ENCODE measurements at places on chromosomes 4 and X.
A peak's percentile ranks its signal among the peaks of the same experiment; 100 is the strongest.

DNA sequence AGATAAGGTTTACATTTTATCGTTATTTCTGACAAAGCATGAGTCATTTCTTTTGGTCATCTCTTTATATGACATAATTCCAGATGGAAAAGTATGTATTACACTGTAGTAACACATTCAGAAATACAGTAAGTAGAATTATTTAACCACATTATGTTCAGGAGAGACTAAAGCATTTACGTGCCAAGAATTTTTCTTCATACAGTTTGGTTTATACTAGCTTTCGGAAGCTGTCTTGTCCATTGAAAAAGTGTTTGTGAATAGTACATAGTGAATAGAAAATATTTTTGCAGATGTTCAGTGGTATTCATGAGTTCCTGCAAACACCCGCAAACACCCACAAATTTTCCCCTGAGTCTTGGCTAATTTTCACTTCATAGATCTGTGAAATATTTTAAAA is 1033.0 kb upstream of the INTU start:
- no peak for DNase-seq

DNA sequence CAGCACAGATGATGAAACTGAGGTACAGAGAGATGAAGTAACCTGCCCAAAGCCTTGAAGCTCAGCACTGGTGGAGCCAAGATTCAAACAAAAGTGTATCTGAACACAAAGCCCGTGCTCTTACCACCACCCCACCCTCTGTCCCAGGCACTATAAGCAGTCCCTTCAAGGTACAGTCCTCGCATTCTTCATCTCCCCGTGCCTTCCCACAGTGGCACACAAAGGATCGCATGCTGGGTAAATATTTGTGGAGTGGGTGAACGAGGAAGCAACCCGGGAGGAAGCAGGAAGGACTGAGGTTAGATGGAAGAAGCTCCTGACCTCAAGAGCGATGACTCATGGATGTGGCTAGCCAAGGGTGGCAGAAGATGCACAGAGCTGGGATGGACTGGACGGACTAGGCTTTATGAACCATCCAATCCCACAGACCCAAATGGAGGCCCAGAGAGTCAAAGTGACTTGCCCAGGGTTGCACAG is 18.4 kb downstream of the IQSEC2 start:
- DNase-seq, result no peak

- no peak for DNase-seq
Measured at GRCh38 chr4:89617317-89617716, 219.6 kb downstream of the SNCA start.

DNA sequence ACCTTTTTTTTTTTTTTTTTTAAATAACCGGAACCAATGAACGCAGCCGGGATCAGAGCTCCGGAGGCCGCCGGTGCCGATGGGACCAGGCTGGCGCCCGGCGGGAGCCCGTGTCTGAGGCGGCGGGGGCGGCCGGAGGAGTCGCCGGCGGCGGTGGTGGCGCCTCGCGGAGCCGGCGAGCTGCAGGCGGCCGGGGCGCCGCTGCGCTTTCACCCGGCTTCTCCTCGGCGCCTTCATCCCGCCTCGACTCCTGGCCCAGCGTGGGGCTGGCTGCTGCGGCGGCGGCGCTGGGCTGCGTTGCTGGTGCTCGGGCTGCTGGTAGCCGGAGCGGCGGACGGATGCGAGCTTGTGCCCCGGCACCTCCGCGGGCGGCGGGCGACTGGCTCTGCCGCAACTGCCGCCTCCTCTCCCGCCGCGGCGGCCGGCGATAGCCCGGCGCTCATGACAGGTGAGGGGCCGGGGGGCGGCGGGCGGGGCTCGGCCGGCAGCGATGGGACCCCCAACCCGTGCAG is 337 bp downstream of the STIM2 start:
- DNase-seq, result peak; percentile 67

- DNase-seq, result no peak
Measured at GRCh38 chr4:56200275-56200674, 187.0 kb downstream of the AASDH start.

- DNase-seq, result no peak
Measured at GRCh38 chr4:158170691-158171561, 1.9 kb downstream of the GASK1B start.

DNA sequence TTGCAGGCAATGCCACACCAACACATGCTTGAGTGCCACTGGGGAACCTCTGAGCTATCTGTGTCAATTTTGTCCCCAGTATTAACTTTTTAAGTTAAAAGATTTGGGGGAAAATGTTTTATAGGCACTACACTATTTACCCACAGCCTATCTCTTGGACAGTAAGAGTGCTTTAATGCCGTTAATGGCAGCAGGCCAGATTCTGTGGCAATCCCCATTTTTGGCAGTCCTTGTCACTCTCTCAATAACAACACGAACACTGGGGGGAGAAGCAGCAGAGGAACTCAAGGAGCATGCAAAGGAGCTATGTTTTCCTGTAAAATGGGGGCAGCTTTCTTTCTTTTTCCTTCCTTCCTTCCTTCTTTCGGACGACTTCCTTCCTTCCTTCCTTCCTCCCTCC is 168.6 kb downstream of the NSUN7 start:
- no peak for DNase-seq

DNA sequence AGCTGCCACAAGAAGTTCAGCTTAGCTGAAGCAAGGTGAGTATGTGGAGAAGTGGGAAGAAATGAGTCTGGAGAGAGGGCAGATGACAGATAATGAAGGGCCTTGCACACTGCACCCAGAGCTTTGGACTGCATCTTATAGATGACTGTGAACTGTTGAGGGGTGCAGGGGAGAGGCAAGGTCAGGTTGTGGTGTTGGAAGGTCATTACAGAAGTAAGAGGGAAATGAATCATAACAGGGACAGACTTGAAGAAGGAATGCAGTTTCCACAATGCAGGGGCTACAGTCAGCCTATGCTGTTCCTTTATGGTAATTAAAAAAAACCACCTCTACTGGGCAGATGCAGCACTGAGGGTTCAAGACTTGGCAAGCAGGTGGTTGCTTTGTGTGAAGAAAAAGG is 4.8 kb upstream of the IGFBP7 start:
- no peak for DNase-seq

DNA sequence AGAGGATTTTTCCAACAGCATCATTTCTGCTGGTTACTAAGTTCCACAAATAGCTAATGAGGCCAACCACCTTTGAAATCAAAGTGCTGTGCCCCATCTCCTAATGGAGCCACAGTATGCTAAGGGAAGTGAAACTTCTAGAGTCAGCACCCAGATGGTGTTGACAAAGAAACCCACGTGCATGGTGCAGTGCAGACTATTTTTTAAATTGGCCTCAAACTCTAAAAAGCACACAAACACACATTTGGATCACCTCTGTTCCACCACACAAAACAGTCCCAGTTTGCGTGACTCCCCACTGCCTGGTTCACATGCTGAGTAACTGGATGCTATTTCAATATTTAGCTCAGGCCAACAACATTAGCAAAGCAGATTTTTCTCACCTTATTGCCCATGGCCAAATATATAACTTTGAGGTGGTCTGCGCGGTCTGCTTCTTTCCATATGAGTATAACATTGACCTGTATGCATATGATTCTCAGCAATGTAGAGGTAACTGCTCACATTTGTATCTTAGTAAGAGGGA is 69.9 kb downstream of the AMELX start:
- no peak for DNase-seq

DNA sequence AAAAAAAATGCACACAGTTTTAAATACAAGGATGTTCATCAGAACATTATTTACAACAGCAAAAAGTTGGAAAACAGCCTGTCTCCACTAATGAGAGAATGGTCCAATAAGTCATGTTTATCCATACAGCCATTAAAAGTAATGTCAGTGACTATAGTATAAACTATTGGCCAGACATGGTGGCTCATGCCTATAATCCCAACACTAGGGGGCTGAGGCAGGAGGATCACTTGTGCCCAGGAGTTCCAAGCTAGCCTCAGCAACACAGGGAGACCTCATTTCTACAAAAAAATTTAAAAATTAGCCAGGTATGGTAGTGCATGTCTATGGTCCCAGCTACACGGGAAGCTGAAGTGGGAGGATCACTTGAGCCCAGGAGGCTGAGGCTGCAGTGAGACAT is 48.1 kb upstream of the IL13RA1 start:
- no peak for DNase-seq

- DNase-seq, result no peak
Measured at GRCh38 chr4:169153481-169154087, 117.2 kb downstream of the SH3RF1 start.

- no peak for DNase-seq
Measured at GRCh38 chr4:125042041-125042440, 272.7 kb upstream of the FAT4 start.

GRCh38 chr4:40246938-40247337 is 50.1 kb downstream of the RHOH start:
- DNase-seq, result no peak

DNA sequence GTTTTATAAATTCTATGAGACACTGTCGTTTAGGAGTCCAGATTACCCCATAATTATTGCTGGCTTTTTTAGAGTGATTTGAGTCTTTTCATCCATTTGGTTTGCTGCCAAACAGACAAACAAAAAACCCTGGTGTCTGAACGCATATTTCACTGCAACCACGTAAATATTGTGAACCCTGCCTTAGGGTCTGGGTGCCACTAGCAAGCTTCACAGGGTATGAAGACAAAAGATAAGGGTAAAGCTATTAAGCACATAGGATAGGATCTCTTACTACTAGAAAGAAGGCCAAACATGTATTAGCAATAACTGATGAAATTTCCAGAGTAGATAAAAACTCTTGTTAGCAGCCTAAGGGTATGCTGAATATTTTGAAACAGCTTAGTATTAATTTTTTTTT is 143.3 kb downstream of the BANK1 start:
- no peak for DNase-seq

- no peak for DNase-seq
Measured at GRCh38 chr4:10253765-10254164, 137.2 kb upstream of the WDR1 start.

DNA sequence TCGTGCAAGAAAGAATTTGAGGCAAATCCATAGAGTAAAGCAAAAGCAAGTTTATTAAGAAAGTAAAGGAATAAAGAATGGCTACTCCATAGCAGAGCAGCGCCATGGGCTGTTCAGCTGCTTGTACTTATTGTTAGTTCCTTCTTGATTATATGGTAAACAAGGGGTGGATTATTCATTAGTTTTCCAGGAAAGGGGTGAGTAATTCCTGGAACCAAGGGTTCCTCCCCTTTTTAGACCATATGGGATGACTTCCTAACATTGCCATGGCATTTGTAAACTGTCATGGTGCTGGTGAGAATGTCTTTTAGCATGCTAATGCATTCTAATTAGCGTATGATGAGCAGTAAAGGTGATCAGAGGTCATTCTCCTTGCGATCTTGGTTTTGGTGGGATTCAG is 23.5 kb upstream of the CEP135 start:
- no peak for DNase-seq

DNA sequence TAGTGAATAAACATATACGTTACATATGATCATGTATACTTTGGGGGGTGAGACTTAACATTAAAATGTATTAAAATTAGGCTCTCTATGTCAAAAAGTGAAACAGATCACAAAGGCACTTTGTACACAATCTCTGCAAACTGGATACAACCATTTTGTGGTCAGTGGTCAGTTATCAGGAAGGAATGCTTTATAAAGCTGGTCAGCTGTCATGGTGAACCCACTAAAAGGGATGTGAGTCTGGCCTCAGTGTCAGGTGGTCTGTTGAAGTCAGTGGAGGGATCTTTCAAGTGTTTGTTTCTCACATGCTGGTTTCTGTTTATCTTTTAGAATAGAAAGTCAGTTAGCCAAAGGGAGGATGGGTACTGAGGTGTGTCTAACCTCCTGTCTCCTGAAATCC is 875.5 kb upstream of the INTU start:
- no peak for DNase-seq

DNA sequence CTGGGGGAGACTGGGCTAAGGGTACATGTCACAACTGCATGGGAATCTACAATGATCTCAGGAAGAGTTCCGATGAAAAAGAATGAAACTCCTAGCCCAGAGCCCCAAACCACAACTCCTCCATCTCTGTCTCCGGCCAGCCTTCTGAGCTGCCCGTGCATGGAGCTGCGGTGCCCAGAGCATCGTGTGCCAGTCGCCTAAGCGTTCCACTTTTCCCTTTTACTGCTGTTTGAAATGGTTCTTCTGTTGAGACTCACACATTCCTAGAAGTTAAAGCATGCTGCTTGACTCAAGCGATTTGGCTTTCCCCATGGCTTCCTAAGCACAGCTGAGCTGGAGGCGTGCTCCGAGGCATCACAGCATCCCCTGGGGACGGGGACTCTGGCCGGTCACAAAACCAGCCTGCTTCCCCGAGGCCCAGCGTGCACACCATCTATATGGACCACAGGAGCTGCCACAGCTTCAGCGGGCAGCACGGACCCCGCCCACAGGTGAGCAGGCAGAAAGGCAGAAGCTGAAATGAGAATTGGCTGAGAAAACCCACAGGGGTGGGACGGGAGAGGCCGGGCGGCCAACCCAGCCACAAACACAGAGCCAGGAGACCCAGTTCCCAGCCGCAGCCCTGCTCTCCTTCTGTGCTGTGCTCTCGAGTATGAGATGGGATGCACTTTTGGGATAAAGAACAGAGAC is 5.0 kb downstream of the CCNQ start:
- no peak for DNase-seq

DNA sequence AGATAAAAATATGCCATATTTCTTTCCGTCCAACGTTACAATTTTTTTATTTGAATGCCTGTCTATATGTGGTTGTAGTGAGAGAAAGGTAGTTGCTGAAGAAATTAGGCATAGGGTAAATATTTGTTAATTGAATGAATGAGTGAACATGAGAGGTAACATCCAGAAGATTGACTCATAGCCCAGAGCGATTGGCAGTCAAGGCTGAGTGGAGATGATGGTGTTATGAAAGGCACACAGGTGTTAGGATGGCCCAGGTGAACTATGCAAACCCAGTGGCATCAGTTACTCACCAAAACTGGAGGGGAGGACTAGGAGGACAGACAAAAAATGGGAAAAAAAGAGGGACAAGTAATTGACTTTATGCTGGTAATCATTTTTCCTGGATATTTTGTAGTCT is 31.7 kb upstream of the SPRY1 start:
- DNase-seq, result no peak

DNA sequence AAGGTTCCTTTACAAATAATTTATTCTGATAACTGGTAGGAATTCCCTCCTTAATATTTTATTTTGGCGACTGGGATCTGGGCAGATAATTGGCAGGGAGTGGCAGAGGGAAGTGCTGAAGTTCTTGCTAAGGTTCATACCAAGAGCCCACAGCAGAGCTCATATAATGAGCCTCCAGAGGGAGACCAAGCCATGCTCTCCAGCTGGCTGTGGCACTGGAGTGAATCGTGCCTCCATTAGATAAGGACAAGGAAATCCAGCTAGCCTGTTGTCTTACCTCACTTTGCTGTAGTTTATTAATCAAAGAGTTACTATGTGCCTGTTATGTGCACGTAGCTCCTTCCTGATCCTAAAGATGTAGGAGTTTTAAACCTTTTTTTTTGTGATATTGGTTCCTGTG is 1.3 kb downstream of the ASB12 start:
- no peak for DNase-seq

- DNase-seq, result no peak
Measured at GRCh38 chr4:19743115-19743638, 508.5 kb upstream of the SLIT2 start.

- peak; percentile 18 for DNase-seq
Measured at GRCh38 chrX:132022198-132022966, 720 bp upstream of the STK26 start.

All from HuH-7 (cell line).